Hair follicle dermal papilla cell (primary cell): ENCODE measurements at places on chromosomes 3 and 15. TPM values are rescaled to one million over a fixed set of nuclear protein-coding genes. Genes with fewer than 3 reads are reported as not detected.

The PPM1M gene
- 40.3 and 46.7 TPM in 2 replicates for total RNA-seq

The KIAA1143 gene
- total RNA-seq: 22.5 and 23.5 TPM in 2 replicates

The SPSB4 gene
- under 0.01 TPM in 1 of 2 replicates, not detected in the other for total RNA-seq

The RLBP1 gene
- not detected in 2 replicates for total RNA-seq

The RASGRP1 gene
- 0.24 and 0.32 TPM in 2 replicates for total RNA-seq

The OR5AC2 gene
- total RNA-seq: not detected in 2 replicates

The PLCB2 gene
- total RNA-seq: 0.12 and 0.49 TPM in 2 replicates

The SENP8 gene
- 2.3 and 2.4 TPM in 2 replicates for total RNA-seq

The FOXL2NB gene
- 10.4 and 11.8 TPM in 2 replicates for total RNA-seq
